ENCODE measurements at places on chromosomes 6 and 20.

GRCh38 chr6:87714093-87714842 lies 12.2 kb upstream of the AKIRIN2 start:
- no peak for DNase-seq

GRCh38 chr20:58003525-58003924 lies 224.9 kb downstream of the ANKRD60 start:
- DNase-seq: no peak

- peak; percentile 70 for DNase-seq
Measured at GRCh38 chr6:7909323-7910276, 988 bp downstream of the TXNDC5 start.

- peak; percentile 51 for DNase-seq
Measured at GRCh38 chr6:41200296-41200900, 551 bp downstream of the TREML2 start.

GRCh38 chr6:130020073-130020906 lies 1.9 kb downstream of the L3MBTL3 start:
- DNase-seq: peak; percentile 39

GRCh38 chr6:56482525-56482924 lies 160.2 kb downstream of the DST start:
- no peak for DNase-seq

DNA sequence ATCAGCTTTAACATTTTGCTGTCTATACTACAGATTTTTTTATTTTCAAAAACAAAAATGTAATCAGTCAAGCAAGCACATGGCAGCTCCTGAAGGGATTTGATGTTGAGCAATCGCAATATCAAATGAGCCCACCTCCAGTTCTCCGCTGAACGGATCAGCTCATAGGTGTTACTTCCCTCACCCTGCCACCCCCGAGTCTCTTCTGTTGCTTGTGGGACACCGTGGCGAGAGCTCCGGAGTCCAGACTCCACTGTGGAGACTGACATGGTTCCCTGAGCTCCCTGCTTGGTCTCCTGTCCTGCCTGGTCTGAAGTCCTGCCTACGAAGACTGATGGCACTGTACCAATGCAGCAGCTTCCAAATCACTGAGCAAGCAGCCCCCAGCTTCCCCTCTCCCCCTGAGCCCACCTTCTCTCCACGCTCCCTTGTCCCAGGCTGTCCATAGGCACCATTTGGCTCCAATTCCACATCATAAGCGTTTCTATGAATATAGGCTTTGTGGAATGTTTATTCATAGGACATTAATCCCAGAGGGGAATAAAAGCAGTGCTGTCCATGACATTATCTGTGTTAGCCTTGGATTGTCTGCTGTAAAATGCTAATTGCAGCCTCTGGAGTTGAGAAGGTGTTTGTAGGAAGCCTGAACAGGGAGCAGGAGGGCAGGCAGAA lies 162.2 kb downstream of the LY86 start:
- DNase-seq: no peak

All from left cardiac atrium (tissue), 4 donors.